Activated CD4-positive, alpha-beta T cell treated with anti-CD3 and anti-CD28 coated beads, Interleukin-2, amount 50 U/mL, for 4 hours (primary cell): ENCODE measurements at places on chromosomes 1 and 21.

- DNase-seq = peak; percentile 19
Measured at GRCh38 chr1:2411801-2412394, 466 bp downstream of the PEX10 start.

DNA sequence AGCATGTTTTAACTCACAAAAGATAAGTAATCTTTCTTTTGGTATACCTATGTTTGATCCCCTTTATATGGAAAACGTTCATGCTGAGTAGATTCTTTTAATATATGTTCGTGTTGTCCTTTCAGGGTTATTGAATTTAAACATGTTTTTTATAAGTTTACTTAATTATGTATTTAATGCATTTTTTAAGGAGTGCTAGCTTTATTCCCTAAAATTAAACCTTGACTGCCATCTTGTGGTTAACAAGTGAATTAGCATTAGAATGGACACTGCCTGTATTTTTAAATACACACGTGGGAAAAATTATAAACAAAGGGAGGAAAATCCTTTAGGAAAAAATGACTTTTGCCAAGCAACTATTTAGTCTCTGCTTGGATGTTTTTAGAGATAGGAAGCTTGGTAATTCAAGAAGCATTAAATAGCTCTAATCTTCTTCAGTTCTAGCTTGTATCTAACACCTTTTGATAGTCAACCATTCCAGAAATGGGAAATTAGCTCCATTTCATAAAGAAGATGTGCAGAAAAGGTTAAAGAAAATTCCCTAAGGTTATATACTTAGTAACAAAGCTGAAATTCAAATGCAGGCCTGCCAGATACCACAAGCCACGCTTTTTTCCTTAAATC is 43.0 kb downstream of the UBE2U start:
- no peak for DNase-seq

GRCh38 chr1:245118806-245119205 is 36.0 kb upstream of the KIF26B start:
- no peak for DNase-seq

DNA sequence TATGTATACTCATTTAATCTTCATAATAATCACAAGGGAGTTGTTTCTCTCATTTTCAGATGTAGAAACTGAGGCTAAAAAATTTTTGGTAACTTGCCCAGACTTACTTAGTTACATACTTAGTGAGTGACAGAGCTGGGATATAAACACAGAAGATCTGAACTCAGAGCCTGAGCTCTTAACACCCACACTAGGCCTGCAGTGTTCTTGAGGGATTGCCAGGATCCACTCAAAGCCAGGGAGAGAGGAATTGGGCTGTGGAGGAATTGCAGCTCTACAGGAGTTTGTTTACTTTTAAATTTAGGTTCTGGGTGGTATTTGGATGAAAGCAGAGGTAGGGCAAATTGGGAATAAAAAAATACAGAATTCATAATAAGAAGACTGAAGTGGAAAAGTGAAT is 515.1 kb upstream of the PLXNA2 start:
- no peak for DNase-seq

GRCh38 chr21:31267644-31268043 is 76.4 kb downstream of the TIAM1 start:
- DNase-seq = no peak

- DNase-seq = no peak
Measured at GRCh38 chr1:215768303-215768702, 201.2 kb downstream of the KCTD3 start.

GRCh38 chr1:47647327-47647845 is 209.5 kb downstream of the FOXD2 start:
- DNase-seq = no peak

DNA sequence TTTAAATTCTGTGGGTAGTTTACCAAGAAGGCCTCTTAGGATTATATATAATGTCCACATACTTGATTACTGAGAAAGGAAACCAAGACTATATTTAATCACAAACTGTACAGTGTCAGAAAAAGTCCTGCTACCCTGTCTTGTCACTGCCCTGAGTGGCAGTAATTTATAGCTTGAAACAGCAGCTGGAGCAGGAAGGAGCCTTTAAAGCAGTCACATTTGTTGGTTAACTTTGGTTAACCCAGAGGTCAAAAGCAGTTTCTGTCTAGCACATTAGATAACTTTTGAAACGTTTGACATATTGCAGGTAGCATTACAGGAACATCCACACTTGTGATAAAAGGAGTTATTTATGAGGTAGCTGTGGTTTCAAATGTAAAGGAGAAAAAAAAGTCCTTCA is 161.7 kb downstream of the ROR1 start:
- no peak for DNase-seq

DNA sequence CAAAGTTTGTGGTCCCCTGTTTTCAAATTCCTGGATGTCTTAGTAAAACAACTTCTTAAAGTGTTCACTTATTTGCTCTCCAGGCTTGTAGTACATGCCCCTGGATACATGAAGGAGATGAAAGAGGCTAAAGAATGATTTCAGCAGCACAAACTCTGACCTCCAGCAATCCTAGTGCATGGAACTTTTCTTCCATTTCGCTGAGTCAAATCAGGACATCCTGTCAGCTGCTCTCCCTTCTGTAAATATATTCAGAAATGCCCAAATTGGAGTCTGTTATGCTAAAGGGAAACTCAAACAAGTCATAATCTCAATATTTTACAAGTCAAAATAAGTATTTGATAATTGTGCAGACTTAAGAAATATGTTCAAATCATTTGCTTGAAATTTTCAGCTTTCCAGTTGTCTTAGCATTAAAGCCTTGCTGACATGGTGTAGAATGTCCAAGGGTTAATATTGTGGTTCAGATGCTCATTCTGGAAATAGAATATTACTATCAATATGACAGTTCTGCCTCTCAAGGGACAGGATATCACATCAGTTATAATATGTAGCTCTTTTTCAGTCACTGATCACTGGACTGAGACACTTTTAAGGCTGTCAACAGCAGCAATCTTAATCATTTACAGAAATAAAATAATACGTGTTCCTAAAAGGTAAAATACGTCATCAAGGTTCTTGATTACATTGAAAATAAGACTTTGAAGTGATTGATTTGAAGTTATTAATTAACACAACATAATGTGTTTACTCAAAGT is 1157.3 kb downstream of the PLA2G4A start:
- no peak for DNase-seq

DNA sequence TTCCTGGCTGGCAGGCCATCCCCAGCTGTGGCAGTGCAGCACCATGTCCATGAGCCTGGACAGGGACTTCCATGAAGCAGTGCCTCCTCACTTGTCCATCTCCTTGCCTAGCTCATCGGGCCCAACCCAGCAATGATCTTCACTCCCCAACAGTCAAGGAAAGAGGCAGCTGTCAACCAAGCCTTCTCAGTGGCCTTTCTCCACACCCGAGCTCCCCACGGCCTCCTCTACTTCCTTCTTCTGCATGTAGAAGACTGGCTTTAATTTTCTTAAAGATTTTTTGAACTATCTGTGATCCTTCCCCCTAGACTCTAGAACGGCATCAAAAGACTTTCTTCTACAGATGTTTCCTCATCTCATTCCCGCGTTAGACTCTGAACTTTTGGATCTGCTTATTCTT is 65.5 kb upstream of the COA6 start:
- no peak for DNase-seq

DNA sequence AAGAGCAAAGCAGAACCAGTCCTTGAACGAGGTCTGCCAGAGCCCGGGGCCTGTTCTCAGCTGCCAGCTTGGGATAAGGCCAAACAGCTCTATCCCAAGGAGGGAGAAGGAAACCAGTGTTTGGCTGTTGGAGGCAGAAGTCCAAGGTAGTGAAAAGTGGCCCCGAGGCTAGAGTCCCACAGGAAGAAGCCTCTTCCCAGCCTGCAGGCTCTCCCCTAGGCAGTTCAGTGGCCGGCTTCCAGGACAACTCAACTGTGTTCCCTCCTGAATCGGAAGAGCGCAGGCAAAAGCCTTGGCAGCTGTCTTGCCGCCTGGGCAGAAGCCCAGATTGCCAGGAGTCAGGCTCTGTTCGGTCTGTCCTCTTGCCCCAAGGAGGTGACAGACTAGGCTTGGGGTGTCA is 19.3 kb downstream of the QSOX1 start:
- no peak for DNase-seq

- DNase-seq = no peak
Measured at GRCh38 chr1:44932151-44932550, 54.2 kb downstream of the EIF2B3 start.
